ENCODE measurements at places on chromosomes 5 and 9. TPM values are rescaled to one million over a fixed set of nuclear protein-coding genes. Genes with fewer than 3 reads are reported as not detected.

DNA sequence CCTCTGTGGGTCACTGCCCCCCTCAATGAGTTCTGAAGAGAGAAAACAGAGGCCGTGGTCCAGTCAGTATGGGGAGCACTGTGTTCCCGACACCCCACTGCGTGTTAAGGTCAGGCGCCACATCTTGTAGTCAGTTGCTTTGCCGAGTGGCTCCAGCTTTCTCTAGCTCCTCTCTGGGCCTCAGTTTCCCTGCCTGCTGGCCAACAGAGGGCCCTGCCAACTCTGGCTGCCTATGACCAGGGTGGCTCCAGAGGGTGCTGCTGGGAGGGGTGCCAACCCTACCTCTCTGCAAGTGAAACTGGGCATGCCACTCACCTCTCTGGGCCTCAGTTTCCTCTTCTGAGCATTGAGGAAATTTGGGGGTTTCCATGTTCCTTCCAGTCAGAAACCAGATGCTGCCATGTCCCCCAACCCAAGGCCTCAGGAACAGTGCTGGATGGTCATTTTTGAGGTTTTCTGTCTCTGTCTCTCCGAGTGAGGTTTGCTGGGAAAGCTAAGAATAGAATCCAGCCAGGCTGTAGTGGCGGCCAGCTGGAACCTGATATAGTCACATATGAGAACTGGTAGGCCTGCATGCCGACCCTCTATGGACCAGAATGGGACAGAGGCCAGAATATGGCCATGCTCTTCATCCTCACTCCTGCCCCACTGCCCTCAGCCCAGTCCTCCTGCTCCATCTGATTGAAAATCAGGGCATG, 132.1 kb downstream of the PHF2 start:
- H3K27ac ChIP-seq, result no peak overlapping the region
- no peaks in the 10 kb centered on the region for H3K27me3 ChIP-seq

DNA sequence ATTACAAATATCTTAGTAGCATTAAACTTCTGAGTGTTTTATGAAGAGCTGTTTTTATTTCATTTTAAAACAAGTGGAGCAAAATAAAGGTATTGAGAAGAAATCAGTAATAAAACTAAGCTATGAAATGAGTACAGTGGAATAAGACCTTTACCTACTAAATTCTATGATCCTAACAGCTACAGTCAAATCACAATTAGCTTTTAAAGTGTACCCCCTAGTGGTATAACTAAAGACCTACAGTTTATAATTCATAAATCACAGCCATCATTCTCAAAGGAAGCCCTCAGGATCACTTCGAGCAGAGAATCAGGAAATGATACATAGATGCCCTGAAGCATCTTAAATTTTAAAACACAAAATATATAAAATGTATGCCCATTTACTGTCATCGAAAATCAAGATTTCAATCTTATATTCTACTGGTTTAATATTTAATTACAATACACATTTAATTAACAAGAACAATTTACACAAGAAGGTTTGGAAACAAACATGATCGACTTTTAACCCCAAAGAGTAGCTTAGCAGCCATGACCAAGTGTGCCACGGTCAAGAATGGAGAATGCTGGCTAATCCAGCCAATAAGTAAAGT, 12.3 kb downstream of the CCNH start:
- peaks cover 29% of the 10 kb centered on the region for H3K36me3 ChIP-seq
- no peak overlapping the region for H3K27ac ChIP-seq
- no peak overlapping the region for H3K4me3 ChIP-seq
- no peaks in the 10 kb centered on the region for H3K4me1 ChIP-seq
- DNase-seq, result no peak
- no peaks in the 10 kb centered on the region for H3K27me3 ChIP-seq

FOXI1 gene
- not detected for total RNA-seq

DNA sequence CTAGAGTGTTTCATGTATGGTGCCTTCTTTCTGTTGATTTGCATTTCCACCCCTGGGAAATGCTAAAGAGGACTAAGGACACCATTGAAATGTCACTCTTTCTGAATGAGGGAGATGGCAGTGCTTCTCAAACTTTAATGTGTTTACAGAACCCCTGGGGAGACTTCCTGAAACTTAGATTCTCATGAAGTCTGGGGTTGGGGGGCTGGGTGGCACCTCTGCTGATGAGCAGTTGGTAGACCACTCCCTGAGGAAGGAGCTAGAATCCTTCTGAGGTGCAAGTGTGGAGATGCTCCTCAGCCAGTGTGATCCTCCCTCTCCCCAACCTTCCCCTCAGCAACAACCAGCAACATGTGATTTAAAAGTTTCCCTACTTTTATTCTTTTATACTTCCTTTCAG, 546.8 kb downstream of the LRRC70 start:
- no peak for DNase-seq
- H3K27me3 ChIP-seq, result no peaks in the 10 kb centered on the region
- H3K36me3 ChIP-seq, result no peaks in the 10 kb centered on the region

GRCh38 chr5:178249191-178249989, 16.8 kb upstream of the PHYKPL start:
- peaks cover 10% of the 10 kb centered on the region for H3K4me1 ChIP-seq
- no peaks in the 10 kb centered on the region for H3K36me3 ChIP-seq
- no peaks in the 10 kb centered on the region for H3K27me3 ChIP-seq
- H3K27ac ChIP-seq, result no peak overlapping the region
- H3K4me3 ChIP-seq, result no peak overlapping the region

- H3K27ac ChIP-seq, result no peak overlapping the region
- DNase-seq, result no peak
- no peak overlapping the region for H3K4me3 ChIP-seq
- H3K4me1 ChIP-seq, result no peaks in the 10 kb centered on the region
- no peaks in the 10 kb centered on the region for H3K27me3 ChIP-seq
Observed at GRCh38 chr5:38400365-38400764, 142.0 kb downstream of the EGFLAM start.

- H3K36me3 ChIP-seq, result no peaks in the 10 kb centered on the region
- H3K4me3 ChIP-seq, result no peak overlapping the region
- no peak for DNase-seq
- peaks cover 14% of the 10 kb centered on the region for H3K4me1 ChIP-seq
Observed at GRCh38 chr9:38677660-38678303, 42.2 kb downstream of the FAM240B start.

REXO4 gene
- 19.4 TPM for total RNA-seq

DNA sequence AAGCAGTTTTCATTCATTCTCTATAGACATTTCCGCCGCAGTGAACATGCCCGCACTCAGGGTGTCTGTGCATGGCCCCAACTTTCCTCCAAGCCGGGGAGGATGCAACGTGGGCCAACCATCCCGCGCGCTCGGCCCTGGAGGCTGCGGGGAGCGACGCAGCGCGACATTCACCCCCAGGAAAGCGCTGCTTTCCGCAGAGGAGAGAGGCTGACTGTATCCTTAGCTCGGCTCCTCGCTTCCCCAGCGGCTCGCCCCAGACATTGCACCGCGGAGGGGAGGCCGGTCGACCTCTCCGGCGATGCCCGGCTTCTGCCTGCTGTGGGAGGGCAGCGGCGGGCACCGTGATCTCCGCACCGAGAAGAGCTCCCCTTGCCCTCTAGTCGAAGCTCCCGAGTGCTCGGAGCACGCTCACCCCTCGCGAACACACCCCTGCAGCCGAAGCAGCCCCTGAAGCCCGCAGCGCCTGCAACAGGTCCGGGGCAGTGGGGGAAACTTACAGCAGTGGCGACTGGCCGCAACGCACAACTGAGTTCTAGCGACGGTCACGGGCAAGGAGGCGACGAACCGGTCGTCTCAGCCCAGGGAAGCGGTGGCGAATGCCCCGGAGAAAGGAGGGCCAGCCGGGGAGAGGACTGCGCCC, 600 bp downstream of the ENC1 start:
- H3K4me3 ChIP-seq, result peak overlapping the region; percentile 92
- peak; percentile 72 for DNase-seq
- peaks cover 27% of the 10 kb centered on the region for H3K4me1 ChIP-seq

- DNase-seq, result no peak
- no peak overlapping the region for H3K27ac ChIP-seq
- no peaks in the 10 kb centered on the region for H3K4me1 ChIP-seq
Observed at GRCh38 chr9:10255758-10256157, 357.0 kb downstream of the PTPRD start.

DNA sequence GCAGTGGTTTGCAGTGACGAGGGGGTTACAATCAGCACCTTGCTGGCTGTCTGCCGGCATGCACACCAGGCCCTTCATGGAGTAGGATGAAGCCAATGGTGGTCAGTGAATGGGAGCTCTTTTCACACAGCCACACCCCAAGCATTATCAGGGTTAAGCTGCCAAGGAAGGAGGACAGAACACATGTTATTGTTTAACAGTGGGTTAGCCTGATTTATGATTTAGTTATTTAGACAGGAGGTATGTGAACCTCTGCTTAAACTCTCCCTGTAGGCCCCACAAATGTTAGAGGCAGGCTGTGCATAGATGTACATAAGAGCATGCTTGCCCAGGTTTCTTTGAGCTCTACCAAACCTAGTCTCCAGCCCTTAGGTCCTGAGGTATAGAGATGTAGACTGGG, 262.9 kb downstream of the SPOCK1 start:
- DNase-seq, result no peak
- H3K4me1 ChIP-seq, result no peaks in the 10 kb centered on the region
- H3K36me3 ChIP-seq, result no peaks in the 10 kb centered on the region

PCDHGC3 gene
- 205 TPM for total RNA-seq

FOXD4L5 gene
- 0.22 TPM for total RNA-seq

DNA sequence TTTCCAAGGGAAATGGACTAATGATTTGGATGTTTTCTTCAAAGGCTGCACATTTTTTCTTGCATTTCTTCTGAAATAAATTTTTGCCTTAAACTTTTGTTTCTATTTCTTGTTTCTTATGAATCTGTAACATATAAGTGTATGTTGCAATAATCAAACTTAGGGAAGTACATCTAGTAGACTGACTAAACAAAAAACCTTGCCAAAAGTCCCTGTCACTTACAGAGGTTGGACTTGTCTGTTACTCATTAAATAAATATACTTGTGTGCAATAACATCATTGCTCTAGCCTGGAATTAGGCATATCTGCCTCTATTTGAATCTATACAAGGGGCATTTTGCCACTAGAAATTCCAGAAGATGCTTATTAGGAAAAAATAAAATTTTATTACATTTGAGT, 56.6 kb downstream of the C6 start:
- H3K4me1 ChIP-seq, result no peaks in the 10 kb centered on the region
- H3K27ac ChIP-seq, result no peak overlapping the region
- H3K4me3 ChIP-seq, result no peak overlapping the region
- H3K27me3 ChIP-seq, result no peaks in the 10 kb centered on the region
- H3K36me3 ChIP-seq, result no peaks in the 10 kb centered on the region

- peaks cover 96% of the 10 kb centered on the region for H3K27me3 ChIP-seq
- DNase-seq, result no peak
- H3K36me3 ChIP-seq, result no peaks in the 10 kb centered on the region
- H3K4me3 ChIP-seq, result no peak overlapping the region
Observed at GRCh38 chr5:51380603-51381207, 2.5 kb upstream of the ISL1 start.

DNA sequence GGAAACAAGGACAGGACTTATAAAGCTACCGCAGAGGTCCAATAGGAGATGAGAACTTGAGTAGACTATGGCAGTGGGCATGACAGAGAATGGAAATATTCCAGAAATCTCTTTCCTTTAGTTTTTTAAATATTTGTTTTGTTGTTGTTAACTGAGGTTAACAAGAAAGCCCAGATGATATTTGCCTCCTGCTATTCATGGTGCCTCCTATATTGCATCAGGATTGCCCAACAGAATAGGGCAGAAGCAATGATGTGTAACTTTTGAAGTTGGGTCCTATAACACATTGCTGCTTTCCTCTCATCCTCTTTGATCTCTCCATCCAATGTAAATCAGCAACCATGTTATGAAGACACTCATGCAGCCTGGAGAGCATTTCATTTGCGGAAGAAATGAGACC, 42.8 kb downstream of the PDE4D start:
- H3K27ac ChIP-seq, result no peak overlapping the region
- no peak overlapping the region for H3K4me3 ChIP-seq
- H3K4me1 ChIP-seq, result no peaks in the 10 kb centered on the region
- DNase-seq, result no peak
- H3K27me3 ChIP-seq, result no peaks in the 10 kb centered on the region
- H3K36me3 ChIP-seq, result no peaks in the 10 kb centered on the region

DNA sequence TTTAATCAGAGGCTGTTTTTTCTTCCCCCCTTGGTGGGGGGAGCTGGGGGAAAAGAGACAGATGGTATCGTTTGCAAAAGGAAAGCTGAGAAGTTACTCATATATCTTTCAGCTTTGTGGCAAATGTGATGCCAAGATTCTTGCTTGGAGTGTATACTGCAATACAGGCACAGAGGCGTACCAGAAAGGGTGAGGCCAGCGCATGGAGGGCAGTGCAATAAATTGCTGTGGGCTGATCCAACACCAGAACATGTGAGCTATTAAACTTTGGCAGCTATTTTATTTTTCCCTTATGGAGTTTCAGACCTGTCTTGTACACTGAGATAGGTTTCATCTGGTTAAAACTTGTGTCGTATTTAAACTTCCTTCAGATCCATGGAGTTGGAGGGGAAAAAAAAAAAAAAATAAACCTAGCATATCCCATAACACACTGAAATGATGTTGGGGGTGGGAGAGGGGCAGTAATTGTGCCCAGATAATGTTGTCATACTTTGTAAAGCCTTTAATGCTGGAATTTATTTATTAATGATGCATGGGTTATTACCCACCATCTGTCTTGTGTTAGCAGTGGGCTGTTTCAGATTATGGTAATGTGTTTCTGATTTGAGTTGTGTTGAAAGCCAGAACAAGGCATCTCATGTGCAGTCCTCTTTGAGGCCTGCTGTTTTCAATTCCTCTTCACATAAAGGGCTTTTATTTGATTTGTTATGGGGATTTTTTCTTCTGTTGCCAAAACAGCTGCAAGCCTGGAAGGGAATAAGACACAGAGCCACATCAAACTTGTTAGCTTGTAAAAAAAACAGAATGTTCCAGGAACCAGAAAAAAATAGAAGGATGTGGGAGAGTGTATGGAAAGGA, 891.3 kb downstream of the TLE1 start:
- H3K36me3 ChIP-seq, result no peaks in the 10 kb centered on the region
- H3K27ac ChIP-seq, result peak overlapping the region; percentile 78
- no peak overlapping the region for H3K4me3 ChIP-seq
- H3K27me3 ChIP-seq, result no peaks in the 10 kb centered on the region
- DNase-seq, result peak; percentile 52

GRCh38 chr9:5446451-5447236, 3.7 kb upstream of the CD274 start:
- no peaks in the 10 kb centered on the region for H3K36me3 ChIP-seq
- no peak overlapping the region for H3K4me3 ChIP-seq

DNA sequence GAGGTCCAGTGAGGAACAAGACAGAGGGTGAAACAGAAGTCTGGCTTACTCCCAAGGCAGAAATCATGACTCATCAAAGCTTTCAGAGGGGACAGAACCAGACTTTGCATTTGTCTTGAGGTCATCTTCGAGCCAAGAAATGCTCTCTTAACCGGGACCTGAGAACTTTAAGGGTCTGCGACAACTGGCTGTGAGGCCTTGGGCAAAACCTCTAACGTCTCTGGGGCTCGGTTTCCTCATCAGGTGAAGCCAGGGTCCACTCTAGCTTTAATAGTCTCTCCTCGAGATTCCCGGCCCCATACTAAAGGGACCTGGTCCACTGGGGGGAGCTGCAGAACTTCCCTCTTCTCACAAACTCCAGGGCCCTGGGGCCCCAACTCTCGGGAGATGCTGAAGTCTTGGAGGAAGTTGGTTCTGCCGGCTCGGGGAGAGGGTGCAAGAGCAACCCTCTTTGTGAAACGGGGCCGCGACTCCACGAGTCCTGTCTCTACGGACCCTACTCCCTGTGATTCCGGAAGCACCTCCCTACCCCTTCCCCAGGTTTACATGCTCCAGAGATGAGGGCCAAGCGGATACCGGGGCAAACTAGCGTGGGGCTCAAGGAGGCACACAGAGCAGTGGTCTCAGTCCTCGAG, 2.6 kb downstream of the GLIS3 start:
- peaks cover 27% of the 10 kb centered on the region for H3K4me1 ChIP-seq
- no peaks in the 10 kb centered on the region for H3K36me3 ChIP-seq
- H3K27me3 ChIP-seq, result peaks cover 33% of the 10 kb centered on the region
- DNase-seq, result peak; percentile 45
- H3K4me3 ChIP-seq, result peak overlapping the region; percentile 73
- peak overlapping the region; percentile 70 for H3K27ac ChIP-seq
